G401 (cell line): ENCODE measurements at places on chromosomes 5 and 9.

DNA sequence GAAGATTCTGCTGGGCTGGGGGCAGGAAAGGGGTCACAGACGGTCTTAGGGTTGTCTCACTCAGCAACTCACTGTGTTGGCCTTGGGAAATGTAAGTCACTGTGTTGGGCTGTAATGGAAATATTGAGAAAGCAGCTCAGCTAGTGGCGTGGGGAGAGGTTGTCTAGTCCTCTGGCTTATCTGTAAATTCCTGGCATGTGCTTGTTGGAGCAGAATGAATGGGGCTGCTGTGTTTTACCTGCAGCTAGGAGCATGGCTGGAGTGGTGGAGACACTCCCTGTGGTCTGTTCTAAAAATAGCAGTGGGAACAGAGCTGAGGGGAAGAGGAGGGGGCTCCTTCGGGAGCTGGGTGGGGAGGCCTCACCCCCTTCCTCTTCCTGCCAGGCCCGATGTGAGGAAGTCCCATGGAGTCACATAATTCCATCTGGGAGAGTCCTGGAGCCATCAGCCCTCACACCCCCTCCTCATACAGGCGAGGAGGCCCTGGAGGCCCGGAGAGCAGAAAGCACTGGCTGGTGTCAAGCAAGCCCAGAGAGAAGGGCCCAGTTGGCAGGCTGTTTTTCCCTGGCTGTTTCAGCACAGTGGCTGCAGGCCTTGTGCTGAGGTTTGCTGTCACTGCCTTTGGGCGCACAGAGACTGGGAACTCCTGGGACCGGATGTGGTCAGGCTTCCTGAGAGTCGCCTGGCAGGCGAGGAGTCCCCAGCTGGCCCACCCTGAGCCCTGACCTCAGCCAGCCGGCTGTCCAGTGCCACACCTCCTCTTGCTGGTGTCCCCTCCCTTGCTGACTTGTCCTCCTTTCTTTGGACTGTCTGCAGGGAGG is 84.9 kb downstream of the RGS3 start:
- no peak for DNase-seq

DNA sequence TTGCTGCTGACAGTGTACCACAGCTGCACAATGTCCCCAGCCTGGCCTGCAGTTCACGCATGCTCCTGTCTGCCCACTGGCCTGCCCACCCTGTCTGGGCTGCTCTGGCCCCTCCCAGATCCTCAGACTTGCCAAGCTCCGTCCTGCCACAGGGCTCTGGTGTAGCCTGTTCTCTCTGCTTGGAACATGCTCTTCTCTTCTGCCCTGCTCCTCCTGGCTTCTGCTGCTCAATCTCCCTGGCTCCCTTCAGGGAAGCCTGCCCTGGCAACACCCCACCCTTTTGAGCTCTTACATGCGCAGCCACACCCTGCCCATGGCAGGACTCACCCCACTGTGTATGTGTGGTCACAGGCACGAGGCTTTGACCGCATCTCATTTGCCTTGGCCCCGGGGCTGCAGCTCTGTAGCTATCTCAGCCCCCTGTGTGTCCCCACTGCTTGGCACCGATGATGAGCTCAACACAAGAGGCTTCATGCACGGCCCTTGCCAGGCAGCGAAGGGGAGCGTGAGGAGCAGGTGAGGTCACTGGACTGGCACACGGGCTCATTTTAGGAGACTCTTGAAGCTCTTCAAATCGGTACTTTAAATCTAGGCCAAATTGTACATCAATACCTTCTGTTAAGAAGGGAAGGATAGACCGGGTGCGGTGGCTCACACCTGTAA is 20.4 kb upstream of the BRD3 start:
- no peak for DNase-seq

GRCh38 chr5:124453221-124454051 is 293.0 kb downstream of the ZNF608 start:
- no peak for DNase-seq

GRCh38 chr5:68221488-68221887 is 5.9 kb downstream of the PIK3R1 start:
- DNase-seq: no peak
